Activated CD8-positive, alpha-beta memory T cell treated with anti-CD3 and anti-CD28 coated beads, Interleukin-2, amount 10 ng/mL, durations not matched to agents 7 days and 5 days (primary cell): ENCODE measurements at places on chromosomes 3 and 15.

GRCh38 chr3:152626226-152626625, 208.7 kb upstream of the P2RY1 start:
- no peak overlapping the region for H3K4me3 ChIP-seq
- no peaks in the 10 kb centered on the region for H3K36me3 ChIP-seq
- H3K4me1 ChIP-seq, result no peaks in the 10 kb centered on the region
- H3K27ac ChIP-seq, result no peak overlapping the region
- peaks cover 7% of the 10 kb centered on the region for H3K27me3 ChIP-seq

DNA sequence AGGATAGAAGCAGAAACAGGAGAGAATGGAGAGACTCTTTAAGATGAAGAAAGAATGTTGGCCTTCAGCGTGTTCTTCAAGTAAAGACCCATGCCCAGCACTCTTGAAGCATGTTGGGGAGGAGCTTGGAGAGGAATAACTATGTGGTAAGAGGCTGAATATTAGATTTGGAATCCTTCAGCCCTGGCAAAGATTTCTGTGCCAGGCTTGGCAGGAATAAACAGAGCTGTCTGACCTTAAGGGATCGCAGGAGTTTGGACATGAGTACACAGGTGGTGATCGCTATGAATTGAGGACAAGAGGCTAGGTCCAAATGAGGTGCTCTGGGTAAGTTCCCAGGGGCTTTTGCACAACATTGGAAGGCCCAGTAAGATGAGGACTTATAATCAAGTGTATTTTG, 132.6 kb upstream of the TBL1XR1 start:
- H3K4me1 ChIP-seq, result peaks cover 8% of the 10 kb centered on the region
- no peak overlapping the region for H3K27ac ChIP-seq
- no peak overlapping the region for H3K4me3 ChIP-seq
- H3K36me3 ChIP-seq, result peaks cover 2% of the 10 kb centered on the region
- no peak for DNase-seq
- no peaks in the 10 kb centered on the region for H3K27me3 ChIP-seq

DNA sequence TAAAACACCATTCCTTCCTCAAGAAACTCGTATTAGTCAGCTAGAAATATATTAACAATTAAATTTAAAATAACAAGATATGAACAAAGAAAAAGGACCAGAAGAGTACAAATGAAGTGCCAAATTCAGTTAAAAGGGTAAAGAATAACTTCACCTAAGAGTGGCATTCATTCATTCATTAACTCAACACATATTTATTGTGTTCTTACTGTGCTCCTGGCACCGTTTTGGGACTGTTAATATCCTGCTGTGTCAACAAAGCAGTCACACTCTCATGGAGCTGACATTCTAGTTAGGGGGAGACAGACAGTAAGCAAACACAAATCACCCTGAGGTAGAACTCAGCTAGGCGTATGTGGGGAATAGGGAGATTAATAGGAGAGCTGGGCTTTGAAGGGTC, 123.6 kb upstream of the DPPA4 start:
- DNase-seq, result no peak
- no peak overlapping the region for H3K4me3 ChIP-seq
- no peak overlapping the region for H3K27ac ChIP-seq
- H3K4me1 ChIP-seq, result no peaks in the 10 kb centered on the region
- no peaks in the 10 kb centered on the region for H3K36me3 ChIP-seq

GRCh38 chr15:79329171-79329611, 18.3 kb downstream of the TMED3 start:
- H3K36me3 ChIP-seq, result peaks cover 21% of the 10 kb centered on the region
- no peak overlapping the region for H3K27ac ChIP-seq
- DNase-seq, result no peak
- H3K4me1 ChIP-seq, result no peaks in the 10 kb centered on the region
- H3K4me3 ChIP-seq, result no peak overlapping the region

DNA sequence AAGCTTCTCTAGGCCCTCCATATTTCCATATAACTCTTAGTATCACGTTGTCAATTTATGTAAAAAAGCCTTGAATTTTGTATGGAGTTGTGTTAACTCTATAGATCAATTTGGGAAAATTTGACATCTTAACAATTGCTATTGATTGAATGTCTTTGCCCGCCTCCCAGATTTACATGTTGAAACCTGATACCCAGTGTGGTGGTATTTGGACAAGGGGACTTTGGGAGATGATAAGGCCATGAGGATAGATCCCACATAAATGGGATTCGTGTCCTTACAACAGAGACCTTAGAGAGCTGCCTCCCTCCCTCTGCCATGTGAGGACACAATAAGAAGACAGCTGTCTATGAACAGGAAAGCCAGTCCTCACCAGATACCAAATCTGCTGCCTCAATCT, 21.1 kb upstream of the TNK2 start:
- H3K4me1 ChIP-seq, result no peaks in the 10 kb centered on the region
- no peaks in the 10 kb centered on the region for H3K36me3 ChIP-seq
- no peak overlapping the region for H3K4me3 ChIP-seq
- H3K27me3 ChIP-seq, result no peaks in the 10 kb centered on the region
- no peak for DNase-seq
